ENCODE measurements at places on chromosomes 12 and 14.

DNA sequence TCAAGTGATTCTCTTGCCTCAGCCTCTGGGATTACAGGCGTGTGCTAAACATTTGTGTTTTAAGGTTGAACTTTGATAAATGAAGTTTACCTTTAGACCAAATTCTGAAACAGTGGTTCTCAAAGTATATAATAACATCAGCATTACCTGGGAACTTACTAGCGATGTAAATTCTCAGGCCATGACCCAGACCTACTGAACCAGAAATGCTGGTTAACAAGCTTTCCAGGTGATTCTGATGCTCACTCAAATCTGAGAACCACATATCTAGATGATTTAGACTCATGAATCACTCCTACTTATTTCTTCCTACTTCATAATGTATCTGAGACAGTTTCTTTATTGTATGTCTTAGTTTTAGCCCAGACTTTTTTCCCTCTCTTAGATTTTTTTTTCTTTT, 43.6 kb downstream of the RAD51B start:
- no peak for DNase-seq

DNA sequence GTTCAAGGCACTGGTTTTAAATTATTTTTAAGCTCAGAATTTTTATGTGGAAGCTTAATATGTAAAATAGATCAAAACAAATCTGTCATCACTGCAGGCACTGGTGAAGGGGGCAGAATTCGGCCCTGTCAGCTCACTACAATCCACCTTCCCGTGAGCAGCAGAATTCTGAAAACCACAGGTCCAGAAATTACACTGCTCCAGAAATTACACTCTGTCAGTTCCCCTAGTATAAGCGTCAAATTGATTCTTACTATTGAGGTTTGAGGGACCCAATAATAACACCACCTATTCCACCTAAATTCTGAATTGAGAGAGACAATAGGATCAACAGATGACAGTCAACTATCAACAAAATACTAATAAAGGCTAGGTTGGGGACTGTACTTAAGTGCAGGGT, 245.5 kb downstream of the PHLDA1 start:
- DNase-seq = no peak

DNA sequence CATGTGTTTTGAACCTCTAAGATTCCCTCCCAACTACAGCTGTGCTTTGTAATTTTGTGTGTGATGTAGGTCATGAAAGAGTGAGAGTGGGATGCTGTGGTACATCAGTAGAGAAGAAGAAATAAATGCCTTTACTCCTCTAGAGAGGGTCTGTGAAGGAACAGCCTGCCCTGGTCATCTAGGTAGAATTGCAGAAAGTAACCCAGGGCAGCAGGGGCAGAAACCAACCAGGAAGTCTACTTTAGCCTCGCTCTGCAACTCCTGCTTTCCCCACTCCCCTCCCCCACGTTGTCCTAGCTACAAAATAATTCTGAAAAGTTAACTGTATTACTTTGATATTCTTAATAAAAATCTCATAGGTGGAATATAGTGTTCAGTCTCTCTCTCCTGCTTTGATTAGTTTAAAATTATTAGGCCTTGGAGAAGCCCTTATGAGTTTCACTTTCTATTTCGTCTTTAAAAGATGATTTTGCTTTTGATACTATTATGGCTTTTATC, 7.5 kb downstream of the TBK1 start:
- no peak for DNase-seq

DNA sequence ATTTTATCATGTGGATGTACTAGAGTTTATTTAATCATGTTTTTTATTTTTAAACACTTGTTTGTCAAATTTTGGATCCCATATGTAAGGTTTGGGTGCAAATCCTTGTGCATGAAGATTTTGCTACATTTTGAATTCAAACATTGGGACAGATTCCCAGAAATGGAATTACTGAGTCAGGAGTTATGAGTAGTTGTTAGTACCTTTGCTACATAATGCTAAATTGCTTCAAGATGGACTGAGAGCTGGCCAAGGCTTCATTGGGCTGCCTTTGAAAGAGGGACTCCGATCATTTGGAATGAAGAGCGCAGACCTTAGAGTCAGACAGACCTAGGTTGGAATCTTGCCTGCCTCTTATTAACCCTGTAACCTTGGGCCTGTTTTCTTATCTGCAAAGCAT, 154.9 kb upstream of the PWP1 start:
- no peak for DNase-seq

DNA sequence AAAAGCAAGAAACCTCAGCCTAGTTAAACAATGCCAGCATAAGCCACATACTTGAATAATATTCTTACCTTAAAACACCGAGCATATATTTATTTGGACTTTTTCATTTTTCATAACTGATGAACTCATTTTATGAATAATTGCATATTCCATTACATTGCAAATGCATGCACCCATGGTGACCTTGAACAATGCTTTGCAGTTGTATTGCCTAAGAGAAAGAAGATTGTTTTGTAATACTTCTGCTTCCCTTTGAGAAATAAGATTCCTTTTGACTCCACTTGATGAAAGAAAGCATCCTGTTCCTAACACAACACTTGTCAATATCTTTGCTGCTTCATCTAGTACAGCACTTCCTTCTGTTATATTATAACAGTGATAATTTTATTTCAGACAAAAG, 1182.2 kb downstream of the FLRT2 start:
- DNase-seq = no peak
